Camera-type eye (tissue), 1 donor: ENCODE measurements at places on chromosomes 2 and 18. TPM values are rescaled to one million over a fixed set of nuclear protein-coding genes. Genes with fewer than 3 reads are reported as not detected.

The MREG gene
- total RNA-seq, result 29.5 TPM

The TUBA3E gene
- total RNA-seq, result not detected

The XDH gene
- total RNA-seq, result 0.93 TPM

The TIGD1 gene
- 9.6 TPM for total RNA-seq

The MYO7B gene
- total RNA-seq, result 0.60 TPM

The TMBIM1 gene
- 56.5 TPM for total RNA-seq

The STAMBP gene
- total RNA-seq, result 40.7 TPM
